Stimulated activated CD4-positive, alpha-beta T cell treated with anti-CD3 and anti-CD28 coated beads, Interleukin-1b, Interleukin-23, amount 100 ng/mL, for 48 hours (primary cell): ENCODE measurements at places on chromosomes 1 and 21.
A peak's percentile ranks its signal among the peaks of the same experiment; 100 is the strongest.

DNA sequence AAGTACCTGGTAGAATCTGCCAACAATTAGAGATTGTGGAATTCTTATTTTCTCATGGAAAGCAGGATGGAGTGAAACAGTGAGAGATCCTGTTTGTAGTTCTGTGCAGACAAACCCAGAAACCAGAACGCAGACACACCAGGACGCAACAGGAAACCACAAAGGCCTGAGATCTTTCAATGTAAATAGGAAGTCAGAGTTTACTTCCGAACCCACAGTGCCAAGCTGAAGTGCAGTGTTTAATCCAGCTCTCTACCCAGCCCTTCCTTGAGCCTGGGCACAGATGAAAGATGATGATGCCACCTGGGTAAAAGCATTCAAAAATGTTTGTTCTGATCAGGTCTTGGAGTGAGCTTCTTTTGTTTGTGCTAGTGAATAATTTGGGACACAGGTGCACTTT lies 244.2 kb upstream of the HOOK1 start:
- DNase-seq = no peak

GRCh38 chr1:173329726-173330125 lies 122.6 kb upstream of the TNFSF4 start:
- no peak for DNase-seq

DNA sequence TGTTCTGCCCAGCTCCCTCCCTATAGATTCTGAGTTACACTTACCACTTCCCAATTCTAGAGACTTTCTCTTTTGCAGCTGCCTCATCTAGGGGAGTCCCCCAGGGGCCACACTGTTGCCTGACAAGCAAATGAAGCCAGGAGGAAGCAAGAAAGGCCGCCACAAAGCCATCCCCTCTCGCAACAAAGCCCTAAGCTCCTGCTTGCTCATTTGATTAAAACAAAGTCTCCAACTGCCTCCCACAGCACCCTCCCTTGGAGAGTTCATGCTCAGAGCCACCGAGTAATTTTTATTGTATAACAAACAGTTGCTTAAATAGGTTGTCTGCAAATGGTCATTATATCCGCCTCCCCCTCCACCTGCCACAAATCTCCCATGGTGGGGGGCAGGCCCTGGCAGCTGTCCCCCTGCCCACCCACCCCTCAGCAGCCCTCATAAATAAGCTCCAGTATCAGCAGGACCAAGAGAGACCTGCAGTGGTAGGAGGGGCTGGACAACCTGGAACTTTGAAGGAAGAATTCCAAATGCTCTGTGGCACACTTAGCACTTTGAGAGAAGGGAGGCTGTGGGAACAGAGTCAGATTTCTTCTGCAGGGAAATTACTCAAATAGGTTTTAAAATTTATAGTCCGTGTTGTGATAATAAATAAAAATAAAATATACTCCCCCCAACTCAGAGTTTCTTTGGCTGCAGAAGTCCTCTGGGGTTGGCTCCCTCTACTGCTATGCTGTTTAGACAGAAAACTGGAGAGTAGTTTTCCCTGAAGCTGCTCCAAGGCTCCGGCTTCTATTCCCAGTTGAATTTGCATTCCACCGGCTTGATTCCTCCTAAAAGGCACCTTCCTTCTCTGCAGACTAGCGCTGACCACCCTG lies 237.5 kb downstream of the TTLL7 start:
- DNase-seq = peak; percentile 5

GRCh38 chr1:171969813-171970212 lies 128.5 kb downstream of the DNM3 start:
- no peak for DNase-seq

DNA sequence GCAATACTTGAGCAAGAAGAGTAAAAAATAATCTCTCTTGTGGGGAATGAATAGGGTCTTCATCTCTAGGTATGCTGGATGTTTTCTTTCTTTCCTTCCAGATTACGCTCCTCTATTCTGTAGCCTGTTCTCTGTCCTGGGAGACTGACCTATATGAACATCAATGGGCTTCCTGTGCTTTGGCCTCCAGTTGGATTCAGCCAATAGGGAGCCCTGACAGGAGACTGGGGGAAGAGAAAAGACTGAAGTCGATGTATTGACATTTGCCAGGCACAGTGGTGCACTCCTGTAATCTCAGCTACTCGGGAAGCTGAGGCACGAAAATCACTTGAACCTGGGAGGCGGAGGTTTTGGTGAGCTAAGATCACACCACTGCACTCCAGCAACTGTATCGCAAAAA lies 17.6 kb downstream of the SEMA6C start:
- DNase-seq = no peak

- DNase-seq = no peak
Observed at GRCh38 chr1:5256793-5257192, 602.4 kb downstream of the AJAP1 start.

DNA sequence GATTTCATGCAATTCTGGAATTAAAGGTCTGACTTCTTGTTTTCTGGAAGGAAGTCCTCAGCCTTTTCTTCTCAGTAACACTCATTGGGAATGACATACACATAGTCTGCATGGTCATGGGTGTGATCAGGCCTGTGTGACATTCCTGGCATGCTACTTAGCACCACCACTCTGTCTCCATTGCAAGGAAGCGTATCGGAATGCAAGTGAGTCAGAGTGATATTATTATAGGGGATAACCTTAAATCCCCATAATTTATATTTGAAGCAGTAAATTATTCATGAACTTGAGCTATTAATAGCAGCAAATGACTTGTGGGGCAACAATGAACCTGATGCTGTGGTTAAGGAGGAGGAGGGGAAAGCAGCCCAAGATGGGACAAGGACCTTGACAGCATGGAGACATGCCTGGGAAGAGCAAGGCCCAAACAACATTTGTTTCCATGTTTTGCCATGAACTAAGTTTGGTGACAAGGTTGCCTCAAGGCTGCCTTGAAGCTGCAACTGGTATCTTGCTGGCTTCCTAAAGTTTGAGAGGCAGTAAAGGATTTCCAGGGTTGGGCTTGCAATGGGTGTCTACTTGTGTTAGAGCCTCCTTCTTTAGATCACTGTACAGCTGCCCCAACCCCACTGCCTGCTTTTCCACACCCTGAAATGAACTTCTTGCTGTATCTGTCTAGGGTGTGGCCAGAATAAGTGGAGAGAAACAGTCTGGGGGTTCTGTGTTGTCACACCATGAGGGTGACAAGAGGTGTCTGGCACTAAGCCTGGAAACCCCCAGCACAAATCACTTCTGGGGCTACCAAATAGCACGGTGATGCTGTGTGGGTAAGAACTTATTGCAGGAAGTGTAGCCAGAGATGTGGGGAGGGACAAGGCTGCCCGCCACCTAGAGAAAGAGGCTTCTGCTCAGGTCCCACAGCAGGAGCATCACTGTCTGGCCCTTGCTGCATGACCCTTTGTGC lies 4.6 kb downstream of the MAB21L3 start:
- no peak for DNase-seq

DNA sequence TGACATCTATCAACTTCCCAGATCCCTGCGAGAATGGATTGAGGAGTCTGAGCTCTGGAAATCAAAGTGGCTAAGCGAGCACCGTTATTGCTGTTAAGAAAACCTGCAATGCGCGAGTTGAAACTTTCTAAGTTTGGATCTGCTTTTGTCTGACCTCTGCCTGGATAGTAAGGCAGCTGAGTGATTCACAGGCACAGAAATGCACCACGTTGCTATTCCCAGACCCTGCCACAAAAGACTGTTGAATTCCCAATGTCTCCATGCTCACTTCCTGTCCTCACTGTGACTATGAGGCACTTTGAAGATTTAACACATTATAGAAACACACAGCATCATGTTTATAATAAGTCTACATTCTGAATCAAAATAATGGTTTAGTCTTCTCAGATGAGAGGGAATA lies 27.1 kb upstream of the CNIH3 start:
- DNase-seq = no peak

GRCh38 chr1:183301239-183301638 lies 115.2 kb downstream of the LAMC2 start:
- no peak for DNase-seq

GRCh38 chr1:85467036-85467435 lies 2.1 kb upstream of the DDAH1 start:
- DNase-seq = no peak

- no peak for DNase-seq
Observed at GRCh38 chr21:39688010-39688409, 57.0 kb upstream of the IGSF5 start.

GRCh38 chr1:76418531-76418930 lies 344.0 kb downstream of the ST6GALNAC3 start:
- no peak for DNase-seq
